Muscle of arm (tissue), 14 donors: ENCODE measurements at places on chromosomes 2 and 18.

GRCh38 chr2:216082117-216082711 is 495 bp downstream of the TMEM169 start:
- DNase-seq = no peak

GRCh38 chr2:104836841-104837240 is 17.1 kb upstream of the POU3F3 start:
- DNase-seq = no peak

- no peak for DNase-seq
Observed at GRCh38 chr18:23684515-23685197, 4.6 kb upstream of the LAMA3 start.

GRCh38 chr18:50523165-50523564 is 36.7 kb upstream of the MAPK4 start:
- no peak for DNase-seq

DNA sequence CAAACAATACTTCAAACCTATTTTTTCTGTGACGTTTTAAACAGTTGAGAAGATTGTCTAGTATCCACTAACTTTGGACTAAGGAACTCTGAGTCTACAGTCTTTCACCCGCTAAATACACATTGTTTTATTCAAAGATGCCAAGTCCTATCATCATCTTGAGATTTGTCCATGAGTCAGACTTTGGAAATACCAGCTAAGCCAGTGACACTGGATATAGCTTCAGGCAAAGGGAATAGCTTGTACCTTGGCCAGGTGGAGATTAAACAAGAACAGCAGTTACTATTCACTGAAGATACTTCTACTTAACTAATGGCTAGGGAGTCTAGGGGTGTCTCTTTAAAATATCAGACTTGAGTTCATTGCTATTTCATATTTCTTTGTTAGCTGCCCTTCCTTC is 137.5 kb downstream of the COMMD1 start:
- no peak for DNase-seq

GRCh38 chr2:46875226-46875899 is 40.2 kb downstream of the MCFD2 start:
- DNase-seq = no peak

- DNase-seq = no peak
Observed at GRCh38 chr18:73980289-73980979, 167.2 kb downstream of the FBXO15 start.

GRCh38 chr2:46150445-46150955 is 146.7 kb upstream of the EPAS1 start:
- no peak for DNase-seq

- no peak for DNase-seq
Observed at GRCh38 chr2:79437433-79438267, 75.2 kb upstream of the CTNNA2 start.

- DNase-seq = no peak
Observed at GRCh38 chr18:79867666-79868065, 69.9 kb downstream of the KCNG2 start.

DNA sequence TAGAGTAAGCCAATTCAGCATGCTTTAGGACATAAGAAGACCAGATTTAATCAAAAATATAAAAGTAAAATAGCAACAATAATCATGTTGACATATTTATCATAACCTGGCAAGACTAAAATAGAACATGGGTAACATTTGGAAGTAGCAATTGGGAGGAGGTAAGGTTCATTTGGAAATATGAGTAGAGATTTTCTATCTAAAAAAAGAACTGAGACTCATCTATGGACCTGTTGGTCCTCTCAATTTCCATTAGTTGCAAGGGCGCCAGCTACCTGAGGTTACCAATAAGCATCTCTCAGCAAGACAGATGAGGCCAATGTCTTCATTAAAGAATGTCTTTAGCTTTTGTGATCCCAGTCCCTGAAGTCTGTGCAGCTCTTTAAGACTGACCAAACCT is 196.0 kb downstream of the IRS1 start:
- DNase-seq = no peak
